ENCODE measurements at places on chromosomes 16 and 17.

DNA sequence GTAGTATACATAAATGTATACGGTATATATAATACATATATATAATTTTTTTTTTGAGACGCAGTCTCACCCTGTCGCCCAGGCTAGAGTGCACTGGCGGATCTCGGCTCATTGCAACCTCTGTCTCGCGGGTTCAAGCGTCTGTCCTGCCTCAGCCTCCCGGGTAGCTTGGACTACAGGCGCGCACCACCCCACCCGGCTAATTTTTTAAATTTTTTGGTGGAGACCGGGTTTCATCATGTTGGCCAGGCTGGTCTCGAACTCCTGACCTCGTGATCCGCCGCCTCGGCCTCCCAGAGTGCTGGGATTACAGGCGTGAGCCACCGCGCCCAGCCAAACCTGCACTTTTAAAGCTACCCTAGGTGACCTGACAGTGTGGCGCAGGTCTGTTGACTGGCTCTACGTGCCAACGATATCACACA lies 745 bp downstream of the PAM16 start:
- DNase-seq: no peak

DNA sequence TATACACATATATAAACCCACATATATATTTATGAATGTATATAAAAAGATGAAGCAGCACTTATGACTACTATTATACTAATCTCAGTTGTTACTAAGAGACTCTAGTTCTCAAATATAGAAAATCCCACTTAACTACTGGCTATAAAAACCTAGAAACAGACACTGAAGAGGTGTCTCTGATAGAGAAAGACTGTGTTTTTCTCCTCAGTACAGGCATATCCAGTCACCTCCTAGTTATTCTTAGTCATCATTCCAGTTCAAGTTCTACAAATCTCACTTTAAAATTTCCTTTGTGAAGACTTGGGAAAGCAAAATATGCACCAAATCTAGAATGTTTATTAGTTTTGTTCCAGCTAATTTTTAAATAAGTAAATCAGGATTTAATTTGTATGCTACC lies 93.9 kb downstream of the STH start:
- DNase-seq: no peak

GRCh38 chr17:78179372-78179771 lies 7.5 kb downstream of the TK1 start:
- peak; percentile 77 for DNase-seq

- DNase-seq: peak; percentile 96
These were observed 1.3 kb downstream of the SNN start for GRCh38 chr16:11669380-11670146.

DNA sequence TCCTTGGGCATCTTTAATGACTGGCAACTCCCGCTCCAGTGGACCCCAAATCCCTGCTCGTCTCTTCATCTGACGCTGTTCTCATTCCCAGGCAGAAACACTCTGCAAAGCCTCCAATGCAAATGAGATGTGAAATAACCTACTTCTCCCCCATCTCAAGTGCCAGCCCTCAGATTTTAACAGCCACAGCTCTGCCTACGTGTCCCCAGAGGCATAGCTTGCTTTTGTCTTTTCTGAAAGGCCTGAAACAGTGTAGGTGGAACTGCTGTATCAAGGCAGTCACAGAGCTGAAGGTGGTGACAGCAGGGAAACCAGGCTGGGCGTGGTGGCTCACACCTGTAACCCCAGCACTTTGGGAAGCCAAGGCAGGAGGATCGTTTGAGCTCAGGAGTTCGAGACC lies 14.7 kb downstream of the RPH3AL start:
- no peak for DNase-seq

DNA sequence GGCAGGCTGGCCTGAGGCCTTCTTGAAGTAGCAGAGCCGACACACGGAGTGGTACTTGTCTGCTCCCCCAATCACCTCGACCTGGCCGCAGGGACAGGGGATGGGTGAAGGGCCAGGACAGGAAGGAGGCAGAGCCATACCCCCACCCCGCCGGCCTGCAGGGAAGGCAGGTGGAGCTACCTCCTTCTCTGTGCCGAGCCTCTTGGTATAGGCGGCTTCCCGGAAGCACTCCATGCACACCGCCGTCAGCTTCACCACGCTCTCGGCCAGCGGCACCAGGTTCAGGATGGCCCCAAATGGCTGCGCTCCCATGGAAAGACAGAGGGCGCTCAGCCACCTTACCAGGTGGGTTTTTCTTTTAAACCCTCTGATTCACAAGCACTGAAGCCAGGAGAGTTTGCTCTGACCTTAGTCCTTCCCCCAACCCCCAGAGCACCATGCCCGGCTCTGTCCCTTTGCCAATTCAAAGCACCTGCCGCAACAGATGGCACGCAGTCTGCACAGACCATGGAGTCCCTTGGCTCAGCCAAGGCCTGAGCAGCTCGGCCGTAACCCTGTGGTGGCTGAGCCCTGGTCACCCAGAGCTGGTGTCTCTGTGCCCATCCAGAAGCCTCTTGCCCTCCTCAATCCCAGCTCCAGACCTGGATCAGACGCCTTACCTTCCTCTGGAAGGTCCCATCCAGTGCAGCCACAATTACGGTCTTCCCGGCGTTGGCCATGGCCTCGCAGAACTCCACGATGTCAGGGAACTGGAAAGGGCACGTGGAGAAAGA lies 6.7 kb downstream of the SYNGR2 start:
- no peak for DNase-seq

DNA sequence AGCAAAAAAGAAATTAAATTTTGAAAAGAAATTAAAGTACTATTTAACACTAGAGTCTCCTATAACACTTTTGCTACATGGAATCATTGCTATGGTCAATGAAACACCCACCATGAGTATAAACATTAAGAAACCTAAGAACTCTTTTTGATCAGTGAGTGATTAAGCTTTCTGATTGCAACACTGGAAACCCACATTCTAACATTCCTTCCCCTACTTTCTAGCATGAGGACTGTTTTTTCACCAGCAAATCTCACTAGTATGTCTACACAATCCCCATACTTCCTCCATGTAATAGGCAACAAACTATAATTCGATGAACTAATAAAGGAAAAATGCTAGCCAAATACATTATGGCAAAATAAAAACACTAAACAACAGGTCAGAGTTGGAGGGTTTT lies 54.7 kb downstream of the SKAP1 start:
- no peak for DNase-seq

DNA sequence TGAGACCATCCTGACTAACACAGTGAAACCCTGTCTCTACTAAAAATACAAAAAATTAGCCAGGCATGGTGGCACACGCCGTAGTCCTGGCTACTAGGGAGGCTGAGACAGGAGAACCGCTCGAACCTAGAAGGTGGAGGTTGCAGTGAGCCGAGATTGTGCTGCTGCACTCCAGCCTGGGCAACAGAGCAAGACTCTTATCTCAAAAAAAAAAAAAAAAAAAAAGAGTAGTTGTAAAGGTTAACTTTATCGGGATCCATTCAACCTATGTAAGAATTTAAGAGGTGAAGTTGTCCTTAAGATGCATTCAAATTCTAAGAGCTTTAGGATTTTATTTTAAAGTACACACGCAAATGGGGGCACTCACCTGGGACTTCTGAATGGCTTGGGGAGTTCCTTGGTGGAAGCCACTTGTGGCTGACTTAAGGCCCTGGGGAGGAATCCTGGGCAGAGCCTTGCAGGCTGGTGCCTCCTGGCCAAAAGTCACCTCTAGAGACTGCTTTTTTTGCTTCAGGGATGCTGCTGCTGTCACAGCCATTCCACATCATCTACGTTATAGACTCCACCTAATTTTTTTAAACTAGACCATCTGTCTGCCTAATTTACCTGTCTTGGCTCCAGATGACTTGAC lies 3.3 kb downstream of the CTCF start:
- no peak for DNase-seq

DNA sequence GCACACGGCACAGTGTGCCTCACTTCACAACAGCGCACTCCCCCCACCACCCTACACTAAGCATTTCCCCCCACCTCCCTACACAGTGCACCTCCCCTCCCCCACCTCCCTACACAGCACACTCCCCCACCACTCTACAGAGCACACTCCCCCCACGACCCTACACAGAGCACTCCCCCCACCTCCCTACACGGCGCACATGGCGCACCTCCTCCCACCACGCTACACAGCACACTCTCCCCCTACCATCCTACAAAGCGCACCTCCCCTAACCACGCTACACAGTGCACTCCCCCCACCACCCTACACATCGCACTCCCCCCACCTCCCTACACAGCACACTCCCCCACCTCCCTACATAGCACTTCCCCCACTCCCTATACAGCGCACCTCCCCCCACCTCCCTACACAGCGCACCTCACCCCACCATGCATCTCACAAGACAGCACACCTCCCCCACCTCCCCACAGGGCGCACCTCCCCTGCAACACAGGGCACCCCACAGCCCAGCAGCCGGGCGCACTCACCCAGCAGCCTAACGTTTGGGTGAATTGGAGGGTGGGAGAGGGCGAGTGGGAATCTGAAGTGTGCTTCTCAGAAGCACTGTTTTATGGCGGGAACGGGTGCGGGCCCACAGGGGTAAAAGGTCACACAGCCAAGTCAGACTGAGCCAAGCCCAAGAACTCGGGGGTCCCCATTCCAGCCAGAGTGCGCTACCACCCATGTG lies 10.3 kb downstream of the KNOP1 start:
- DNase-seq: no peak

GRCh38 chr16:57565461-57565860 lies 23.0 kb downstream of the ADGRG5 start:
- DNase-seq: no peak

- no peak for DNase-seq
These were observed 19.8 kb upstream of the ANKRD40CL start for GRCh38 chr17:50787106-50787505.

GRCh38 chr16:30688701-30689100 lies 10.3 kb upstream of the SRCAP start:
- no peak for DNase-seq

DNA sequence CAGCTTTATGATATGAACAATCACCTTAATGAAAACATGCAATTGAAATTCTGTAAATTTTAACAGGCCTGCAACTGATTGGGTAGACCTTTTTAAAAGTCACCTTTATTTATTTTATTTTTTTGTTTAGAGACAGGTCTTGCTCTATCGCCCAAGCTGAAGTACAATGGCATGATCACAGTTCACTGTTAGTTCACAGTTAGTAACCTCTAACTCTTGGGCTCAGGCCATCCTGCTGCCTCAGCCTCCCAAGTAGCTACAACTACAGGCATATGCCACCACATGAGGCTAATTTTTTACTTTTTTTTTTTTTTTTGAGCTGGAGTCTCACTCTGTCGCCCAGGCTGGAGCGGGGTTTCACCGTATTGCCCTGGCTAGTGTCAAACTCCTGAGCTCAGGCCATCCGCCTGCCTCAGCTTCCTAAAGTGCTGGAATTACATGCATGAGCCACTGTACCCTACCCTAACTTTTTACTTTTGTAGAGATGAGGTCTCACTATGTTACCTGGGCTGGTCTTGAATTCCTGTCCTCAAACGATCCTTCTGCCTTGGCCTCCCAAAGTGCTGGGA lies 28.0 kb downstream of the AP1G1 start:
- no peak for DNase-seq

DNA sequence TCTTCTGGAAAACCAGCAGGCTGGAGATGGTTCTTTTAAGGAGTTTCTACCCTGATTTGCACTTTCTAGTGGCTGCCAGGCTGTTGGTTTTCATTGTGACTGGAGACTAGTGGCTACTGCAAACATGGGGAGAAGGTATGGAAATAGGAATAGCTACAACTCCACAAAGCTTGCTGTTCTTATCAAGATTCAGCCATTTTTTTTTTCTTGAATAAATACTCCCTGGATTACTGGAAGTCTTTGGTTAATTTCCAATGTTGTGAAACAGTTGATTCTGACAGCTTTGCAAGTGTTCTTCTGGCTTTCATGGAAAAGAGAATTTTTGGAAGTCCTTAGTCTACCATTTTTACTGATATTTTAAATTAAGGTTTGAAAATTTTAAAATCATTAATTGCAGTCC lies 277.7 kb downstream of the HS3ST3A1 start:
- no peak for DNase-seq

DNA sequence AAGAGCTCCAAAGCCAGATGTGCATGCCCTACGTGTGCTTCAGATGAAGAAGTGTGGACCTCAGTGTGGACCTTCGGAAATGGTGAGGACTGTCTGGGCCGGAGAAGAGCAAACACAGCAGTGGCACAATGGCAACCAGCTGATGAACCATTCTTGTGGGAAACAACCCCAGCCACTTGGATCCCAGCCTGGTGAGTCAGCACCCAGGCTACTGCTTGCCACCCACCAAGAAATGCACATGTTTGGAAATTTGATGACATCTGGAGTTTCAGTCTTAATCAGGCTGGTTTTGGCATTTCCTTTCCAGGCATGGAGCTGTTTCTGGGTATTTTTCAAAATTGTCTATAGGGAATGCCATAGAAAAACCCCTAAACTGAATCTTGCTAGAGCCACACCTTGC lies 42.7 kb downstream of the DYNLRB2 start:
- DNase-seq: peak; percentile 51

GRCh38 chr17:2138761-2139160 lies 83.9 kb downstream of the HIC1 start:
- DNase-seq: peak; percentile 22

GRCh38 chr17:73121506-73121905 lies 29.0 kb upstream of the SLC39A11 start:
- DNase-seq: no peak

DNA sequence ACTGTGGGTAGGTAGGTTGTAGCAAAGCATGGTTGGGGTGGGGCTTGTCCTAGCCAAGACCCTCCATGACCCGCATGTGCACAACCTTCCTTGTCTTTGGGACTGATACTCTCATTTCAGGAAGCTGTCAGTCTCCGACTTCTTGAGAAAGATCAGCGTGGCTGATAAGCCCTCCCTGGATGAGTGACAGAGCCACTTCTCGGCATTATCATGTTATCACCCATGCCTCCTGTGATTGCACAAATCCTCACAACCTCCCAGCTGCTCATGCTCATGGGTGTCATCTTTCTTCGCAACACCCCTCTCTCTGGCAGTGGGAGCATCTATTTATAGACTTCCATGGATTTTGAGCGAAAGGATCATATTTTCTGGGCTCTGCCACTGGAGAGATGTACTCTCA lies 314.2 kb downstream of the FOXL1 start:
- no peak for DNase-seq

- no peak for DNase-seq
These were observed 5.2 kb downstream of the TBX4 start for GRCh38 chr17:61457226-61457983.

DNA sequence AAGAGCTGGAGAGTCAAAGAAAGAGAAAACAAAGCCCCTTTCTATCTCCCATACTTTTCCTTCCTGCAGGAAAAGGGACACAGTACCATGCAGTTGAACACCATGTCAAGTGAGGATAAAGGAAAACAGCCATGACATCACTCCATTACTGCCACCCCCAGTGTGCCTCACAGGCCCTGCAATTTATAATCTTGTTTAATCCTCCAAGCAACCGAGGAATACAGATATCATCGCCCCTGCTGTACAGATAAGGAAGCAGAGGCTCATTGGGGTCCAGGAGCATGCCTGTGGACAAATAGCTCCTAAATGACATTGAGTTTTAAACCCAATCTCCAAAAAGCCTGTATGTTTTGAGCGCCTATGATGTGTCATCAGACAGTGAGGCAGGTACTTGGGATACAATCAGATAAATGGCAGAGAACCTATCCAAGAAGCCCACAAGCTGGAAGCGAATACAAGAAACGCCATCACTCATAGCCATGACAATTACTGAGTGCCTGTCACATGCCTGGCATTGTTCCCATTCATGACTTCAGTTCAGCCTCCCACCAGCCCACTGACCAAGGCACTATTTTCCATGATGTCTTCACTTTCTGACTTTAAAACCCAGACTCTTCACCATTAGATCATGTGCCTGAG lies 45.5 kb downstream of the CPPED1 start:
- peak; percentile 30 for DNase-seq
